K562 (cell line): ENCODE measurements at places on chromosomes 12 and 14.
A peak's percentile ranks its signal among the peaks of the same experiment; 100 is the strongest.

GRCh38 chr12:53807322-53807860 lies 55.6 kb upstream of the CISTR start:
- no peak for DNase-seq

DNA sequence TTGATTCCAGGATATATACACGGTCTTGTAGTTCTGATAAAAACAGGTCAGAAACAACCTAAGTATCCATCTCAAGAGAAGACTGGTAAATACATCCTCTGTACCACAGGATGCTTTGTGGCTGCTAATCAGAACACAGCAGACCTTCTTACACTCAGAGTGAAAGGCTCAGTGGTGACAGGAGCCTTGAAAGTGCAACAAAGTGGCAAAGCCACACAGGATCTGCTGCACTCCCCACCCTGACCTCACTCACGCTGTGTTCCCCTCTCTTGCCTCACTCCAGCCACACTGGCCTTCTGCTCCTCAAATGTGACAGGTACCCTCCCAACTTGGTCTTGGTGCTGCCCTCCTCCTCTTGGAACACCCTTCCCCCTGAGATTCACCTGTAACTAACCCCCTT lies 98.1 kb upstream of the GRIP1 start:
- DNase-seq, result no peak

DNA sequence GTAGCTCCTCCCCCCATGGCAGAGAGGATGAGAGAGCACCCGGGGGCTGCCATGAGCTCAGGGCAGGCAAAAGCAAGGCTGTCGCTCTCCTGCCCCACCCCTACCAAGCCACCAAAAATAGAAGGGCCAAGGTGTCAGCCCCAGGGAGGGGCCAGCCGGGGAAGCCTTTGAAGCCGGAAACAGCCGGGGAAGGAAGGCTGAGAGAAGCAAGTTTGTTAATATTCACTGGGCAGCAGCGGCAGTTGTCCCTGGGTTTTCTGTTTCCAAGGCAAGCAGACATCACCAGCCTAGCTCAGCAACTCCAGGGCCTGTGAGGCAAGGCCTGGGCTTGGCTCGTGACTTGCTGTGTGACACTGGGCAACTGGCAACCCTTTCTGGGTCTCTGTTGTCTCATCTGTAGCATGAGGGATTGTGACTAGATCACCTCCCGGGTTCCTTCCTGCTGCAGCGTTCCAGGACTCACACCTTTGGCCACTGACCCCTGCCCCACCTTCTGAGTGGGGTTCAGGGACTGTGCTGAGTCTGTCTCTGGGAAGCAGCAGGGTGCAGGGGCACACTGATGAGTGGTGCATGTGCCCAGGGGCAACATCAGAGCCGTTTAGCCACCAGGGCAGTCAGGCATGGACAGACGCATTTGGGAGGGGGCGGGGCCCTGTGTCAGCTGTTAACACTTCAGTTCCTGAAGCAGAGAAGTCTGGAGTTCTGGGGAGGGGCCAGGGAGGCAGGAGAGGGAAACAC lies 24.3 kb downstream of the SYNDIG1L start:
- DNase-seq, result peak; percentile 11

DNA sequence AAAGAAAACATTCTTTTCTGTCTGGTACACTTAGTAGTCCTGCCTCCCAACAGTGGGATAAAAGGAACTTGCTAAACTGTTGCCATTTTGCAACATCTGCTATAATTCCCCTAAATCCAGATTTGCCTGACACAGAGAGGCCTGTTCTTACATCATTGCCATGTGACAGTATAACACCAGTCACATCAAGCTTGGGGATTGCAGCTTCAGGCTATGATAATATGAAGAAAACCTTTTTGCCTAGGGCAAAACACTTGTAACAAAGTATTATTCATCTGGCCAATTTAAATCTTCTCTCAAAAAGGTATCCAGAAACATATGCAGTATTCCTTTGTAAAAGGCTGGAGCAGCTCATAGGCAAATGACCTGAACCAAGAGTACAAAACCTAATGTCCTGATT lies 80.9 kb upstream of the OTX2 start:
- no peak for DNase-seq

DNA sequence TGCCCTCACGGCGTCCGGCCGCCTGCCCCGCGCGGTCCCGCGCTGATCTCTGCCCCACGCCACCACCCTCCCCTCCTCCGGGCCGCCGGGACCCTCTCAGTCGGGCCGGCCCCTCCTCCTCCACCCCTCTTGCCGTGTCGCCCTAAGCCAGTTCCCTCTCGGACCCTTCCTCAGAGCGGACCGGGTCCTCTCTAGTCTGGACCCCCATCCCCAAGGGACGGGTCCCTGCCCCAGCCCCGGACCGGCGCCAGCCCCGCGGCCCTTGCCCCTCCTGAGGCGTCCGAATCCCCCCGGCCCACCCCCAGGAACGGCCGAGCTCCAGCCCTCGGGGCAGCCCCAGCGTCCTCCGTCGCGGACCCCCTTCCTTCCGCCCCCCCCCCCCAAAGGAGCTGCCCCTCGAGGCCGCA lies 485 bp downstream of the PPP4R4 start:
- no peak for DNase-seq

DNA sequence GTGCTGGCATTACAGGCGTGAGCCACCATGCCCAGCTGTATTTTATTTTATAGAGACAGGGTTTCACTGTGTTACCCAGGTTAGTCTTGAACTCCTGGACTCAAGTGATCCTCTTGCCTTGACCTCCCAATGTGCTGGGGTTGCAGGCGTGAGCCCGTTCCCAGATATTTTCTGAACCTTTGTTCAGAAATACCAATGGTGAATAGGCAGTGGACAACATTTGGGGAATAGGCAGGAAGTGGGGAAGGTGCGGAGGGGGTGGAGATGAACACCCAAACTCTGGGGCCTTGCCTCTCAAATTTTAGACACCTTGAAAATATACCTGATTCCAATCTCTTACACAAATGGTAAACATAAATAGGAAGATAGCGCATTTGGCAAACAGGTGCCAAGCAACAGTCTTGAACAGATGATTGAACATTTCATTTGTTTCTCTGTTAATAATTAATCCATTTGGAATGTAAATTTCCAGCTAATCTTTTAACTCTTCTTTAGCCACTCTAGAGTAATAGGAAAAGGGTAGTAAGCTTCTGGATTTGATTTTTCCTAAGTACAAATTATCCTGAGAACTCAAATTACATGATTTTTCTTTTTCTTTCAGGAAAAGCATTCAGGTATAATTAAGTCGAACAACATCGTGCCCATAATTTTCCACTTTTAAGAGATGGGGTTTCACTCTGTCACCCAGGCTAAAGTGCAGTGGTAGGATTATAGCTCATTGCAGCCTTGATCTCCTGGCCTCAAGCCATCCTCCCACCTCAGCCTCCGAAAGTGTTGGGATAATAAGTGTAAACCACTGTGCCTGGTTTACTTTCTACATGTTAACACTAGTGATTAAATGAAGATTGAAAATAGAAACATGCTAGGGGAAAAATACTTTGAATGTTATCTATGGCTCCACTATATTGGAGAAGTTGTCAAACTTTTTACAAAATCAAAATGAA lies 22.9 kb upstream of the RNF34 start:
- DNase-seq, result no peak

DNA sequence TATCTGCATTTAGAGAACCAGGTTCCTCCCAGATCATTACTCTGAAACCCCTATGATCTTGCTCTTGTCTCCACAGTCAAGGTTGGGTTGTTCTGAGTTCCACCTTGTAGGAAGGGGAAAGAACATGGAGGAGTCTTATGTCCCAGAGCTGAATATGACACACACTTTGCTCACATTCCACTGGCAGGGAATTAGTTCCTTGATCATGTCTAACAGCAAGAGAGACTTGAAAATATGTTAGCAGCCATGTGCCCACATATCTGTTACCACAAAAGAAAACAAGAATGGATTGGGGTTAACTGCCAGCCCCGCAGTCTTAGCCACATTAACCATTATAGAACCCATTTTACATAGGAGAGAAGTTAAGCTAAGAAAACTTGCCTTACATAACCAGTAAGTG lies 71.1 kb upstream of the MDM1 start:
- no peak for DNase-seq

GRCh38 chr12:39033782-39034181 lies 128.4 kb upstream of the CPNE8 start:
- no peak for DNase-seq

GRCh38 chr14:50794068-50794645 lies 36.8 kb downstream of the NIN start:
- DNase-seq, result no peak

DNA sequence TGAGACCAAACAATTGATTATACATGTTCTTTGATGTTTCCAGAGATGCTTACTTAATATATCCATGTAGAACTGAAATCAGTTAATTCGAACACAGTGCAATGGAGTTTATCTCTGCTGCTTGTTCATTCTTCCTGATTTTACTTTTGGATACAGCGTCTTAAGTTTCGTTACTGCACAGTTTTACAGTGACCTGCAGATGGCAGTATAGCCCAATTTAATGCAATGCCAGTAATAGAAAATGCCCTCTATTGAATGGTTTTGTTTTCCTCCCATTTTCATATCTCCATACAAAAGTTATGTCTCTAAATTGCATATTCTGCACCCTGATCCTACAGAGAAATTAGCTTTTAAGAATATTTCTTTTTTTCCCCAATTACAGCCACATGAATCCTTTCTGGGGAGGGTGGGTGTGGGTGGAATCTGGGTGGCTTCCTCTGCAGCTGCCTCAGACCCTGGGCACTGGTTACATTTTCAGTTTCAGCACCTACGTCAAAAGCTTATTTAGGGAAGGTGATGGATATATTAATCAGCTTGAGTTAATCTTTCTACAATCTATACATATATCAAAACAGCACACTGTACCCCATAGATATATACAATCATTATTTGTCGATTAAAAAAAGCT lies 101.1 kb upstream of the DCD start:
- peak; percentile 31 for DNase-seq

GRCh38 chr14:68757618-68758081 lies 35.2 kb downstream of the ZFP36L1 start:
- peak; percentile 69 for DNase-seq

GRCh38 chr12:7450667-7451066 lies 6.7 kb upstream of the CD163L1 start:
- DNase-seq, result no peak

GRCh38 chr12:114974826-114975639 lies 291.1 kb upstream of the TBX3 start:
- DNase-seq, result no peak

GRCh38 chr14:76256545-76256944 lies 104.8 kb downstream of the GPATCH2L start:
- DNase-seq, result peak; percentile 72

- DNase-seq, result no peak
Observed at GRCh38 chr14:69288011-69288771, 28.2 kb downstream of the GALNT16 start.

- DNase-seq, result no peak
Observed at GRCh38 chr12:29739279-29739991, 44.3 kb downstream of the TMTC1 start.

DNA sequence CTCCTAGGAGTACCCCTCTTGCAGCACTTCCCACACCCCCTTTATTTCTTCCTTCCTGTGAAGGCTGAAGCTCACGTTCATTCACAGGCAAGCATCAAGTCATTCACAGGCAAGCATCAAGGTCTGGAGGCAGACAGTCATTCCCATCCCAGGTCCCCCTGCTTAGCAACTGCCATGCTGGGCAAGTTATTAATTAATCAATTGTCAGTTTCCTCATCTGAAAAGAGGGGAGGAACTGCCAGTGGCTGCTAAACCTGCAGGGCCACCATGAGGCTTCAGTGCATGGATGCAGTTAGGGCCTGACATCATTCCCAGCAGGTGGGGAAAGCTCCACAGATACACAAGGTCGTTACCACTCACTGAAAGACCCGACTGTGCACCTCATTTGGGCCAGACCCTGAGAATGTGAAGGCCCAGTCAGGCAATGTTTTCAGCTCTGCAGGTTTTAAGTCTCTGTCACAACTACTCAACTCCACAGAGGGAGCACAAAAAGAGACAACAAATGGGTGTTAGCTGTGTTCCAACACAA lies 85.0 kb upstream of the GPR68 start:
- no peak for DNase-seq

DNA sequence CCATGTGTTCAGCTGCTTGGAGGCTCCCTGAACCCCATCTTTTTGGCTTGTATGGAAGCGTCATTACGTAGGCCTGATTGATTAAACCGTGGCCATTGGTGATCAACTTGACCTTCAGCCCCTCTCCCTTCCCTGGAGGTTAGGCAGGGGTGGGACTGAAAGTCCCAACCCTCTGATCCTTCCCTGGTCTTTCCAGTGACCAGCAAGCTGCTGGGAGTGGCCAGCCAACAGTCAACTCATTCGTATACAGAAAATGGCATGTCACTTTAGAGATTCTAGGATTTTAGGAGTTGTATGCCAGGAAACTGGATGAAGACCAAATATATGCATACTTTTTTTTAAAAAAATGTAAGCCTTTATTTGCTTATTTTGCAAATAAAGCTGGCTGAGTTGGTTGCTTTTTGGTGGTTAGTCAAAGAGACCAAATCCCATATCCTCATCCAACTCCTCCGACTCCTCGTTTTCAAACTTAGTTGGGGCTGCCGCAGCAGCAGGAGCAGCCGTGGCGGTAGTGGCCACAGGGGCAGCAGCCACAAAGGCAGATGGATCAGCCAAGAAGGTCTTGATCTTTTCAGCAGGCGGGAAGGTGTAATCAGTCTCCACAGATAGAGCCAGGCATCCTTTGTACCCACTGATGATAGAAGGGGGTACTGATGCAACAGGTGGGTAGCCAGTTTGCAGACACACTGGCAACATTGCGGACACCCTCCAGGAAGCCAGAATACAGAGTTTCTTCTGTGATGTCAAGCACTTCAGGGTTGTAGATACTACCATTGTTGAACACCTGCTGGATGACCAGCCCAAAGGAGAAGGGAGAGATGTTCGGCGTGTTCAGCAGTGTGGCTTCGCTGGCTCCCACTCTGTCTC lies 16.6 kb downstream of the NFKBIA start:
- no peak for DNase-seq

- DNase-seq, result no peak
Observed at GRCh38 chr12:70721656-70722357, 84.6 kb upstream of the PTPRB start.

DNA sequence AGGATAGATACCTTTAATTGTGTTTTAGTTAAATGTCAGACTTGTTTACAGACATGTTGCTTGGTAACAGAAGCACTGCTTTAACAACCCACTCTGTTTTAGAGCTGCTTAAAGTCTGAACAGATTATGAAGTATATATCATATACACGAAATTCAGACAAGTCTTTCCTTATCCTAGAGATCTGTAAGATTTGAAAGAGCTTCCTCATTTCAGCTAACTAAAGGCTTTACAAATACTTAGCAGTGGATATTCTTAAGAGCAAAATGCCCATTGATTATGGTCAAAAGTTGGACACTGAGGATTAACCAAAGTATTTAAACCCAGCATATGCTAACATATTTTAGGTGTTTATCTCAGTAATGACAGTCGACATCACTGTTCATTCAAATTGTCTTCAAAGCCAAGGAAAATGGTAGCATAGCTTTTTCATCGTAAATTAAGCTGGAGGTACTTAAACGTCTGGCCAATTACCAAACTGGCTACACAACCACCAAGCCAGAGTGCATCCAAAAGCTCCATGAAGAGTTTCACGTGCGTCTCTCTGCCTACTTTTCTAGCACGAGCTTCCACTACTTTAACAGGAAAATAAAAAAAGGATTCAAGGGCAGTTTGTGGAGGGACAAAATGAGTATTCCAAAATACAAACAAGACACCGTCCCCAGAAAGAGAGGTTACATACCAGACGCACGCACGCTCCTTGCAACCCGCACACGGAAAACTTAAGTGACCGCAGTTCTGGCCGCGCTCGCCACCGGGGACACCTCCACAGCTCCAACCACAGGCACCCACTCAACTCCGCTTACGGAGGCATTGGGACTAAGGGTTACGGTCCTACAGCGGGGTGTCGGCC lies 565 bp downstream of the CEP83 start:
- peak; percentile 9 for DNase-seq

- no peak for DNase-seq
Observed at GRCh38 chr14:95304342-95304741, 15.4 kb downstream of the CLMN start.

- DNase-seq, result no peak
Observed at GRCh38 chr12:58919231-58920101, 838 bp downstream of the LRIG3 start.
